ENCODE measurements at places on chromosomes 4 and X. TPM values are rescaled to one million over a fixed set of nuclear protein-coding genes. Genes with fewer than 3 reads are reported as not detected.

DNA sequence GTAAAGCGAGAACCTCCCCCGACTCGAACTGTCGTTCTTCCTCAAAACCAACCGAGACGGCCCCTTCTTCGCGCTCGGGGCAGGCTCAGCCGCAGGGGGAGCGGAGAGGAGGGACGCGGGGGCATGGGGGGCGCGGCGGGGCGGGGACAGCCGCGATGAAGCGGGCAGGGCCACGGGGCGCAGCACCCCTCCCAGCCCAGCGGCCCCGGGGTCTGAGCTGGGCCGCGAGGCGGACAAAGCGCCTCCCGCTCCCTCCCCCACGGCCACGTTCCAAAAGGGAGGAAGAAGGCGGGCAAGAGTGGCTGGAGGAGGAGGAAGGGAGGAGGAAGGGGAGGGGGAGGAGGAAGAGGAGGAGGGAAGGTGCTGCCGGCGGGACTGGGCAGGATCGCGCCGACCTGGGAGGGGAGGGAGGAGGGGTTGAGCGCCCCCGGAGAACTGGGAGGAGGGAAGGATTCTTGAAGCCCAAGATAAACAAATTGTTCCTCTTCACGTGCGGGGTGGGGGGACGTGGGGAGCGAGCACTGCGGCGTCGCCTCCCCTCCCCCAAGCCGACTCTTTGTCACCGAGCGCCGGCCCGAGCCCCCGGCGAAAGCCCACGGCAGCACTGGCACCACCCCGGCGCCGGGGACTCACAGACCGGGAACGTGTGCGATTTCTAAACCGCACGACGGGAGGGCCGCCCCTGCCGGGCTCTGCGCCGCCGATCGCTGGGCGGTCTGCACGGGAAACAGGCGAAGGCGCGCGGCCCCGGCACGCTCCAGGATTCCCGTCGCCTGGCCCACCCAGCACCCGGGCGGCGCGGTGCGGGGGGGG is 2.9 kb downstream of the MAML3 start:
- H3K27ac ChIP-seq: peak overlapping the region; percentile 98
- H3K4me1 ChIP-seq: peaks cover 21% of the 10 kb centered on the region
- DNase-seq: peak; percentile 91
- no peaks in the 10 kb centered on the region for H3K36me3 ChIP-seq
- peak overlapping the region; percentile 91 for H3K4me3 ChIP-seq

NPY2R gene
- total RNA-seq: not detected

GRCh38 chrX:145190801-145191389 is 56.4 kb upstream of the SPANXN1 start:
- no peak overlapping the region for H3K4me3 ChIP-seq
- no peaks in the 10 kb centered on the region for H3K36me3 ChIP-seq
- no peaks in the 10 kb centered on the region for H3K4me1 ChIP-seq
- no peak overlapping the region for H3K27ac ChIP-seq
- DNase-seq: no peak

DNA sequence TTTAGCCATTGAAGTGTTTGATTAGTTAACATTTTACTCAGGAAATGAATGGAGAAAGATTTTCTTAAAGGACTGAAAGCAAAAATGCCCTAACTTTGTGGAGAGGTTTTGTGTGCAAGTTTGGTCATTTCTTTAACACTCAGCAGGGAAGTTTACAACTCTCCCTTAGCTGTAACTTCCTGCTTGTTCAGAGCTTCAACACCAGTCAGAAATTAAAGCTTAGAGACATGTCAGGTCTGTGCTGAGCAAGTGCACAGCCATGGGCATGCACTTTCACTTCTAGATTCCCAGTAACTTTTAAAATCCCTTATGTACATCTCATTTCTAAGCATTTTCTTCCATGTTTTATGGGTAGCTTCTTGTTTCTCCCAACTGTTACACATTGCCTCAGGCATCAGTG is 326.0 kb downstream of the ACTRT1 start:
- H3K27ac ChIP-seq: no peak overlapping the region
- no peaks in the 10 kb centered on the region for H3K4me1 ChIP-seq
- H3K4me3 ChIP-seq: no peak overlapping the region

All from adrenal gland (tissue), 19 donors.